ENCODE measurements at places on chromosomes 11 and 22. TPM values are rescaled to one million over a fixed set of nuclear protein-coding genes. Genes with fewer than 3 reads are reported as not detected.

GRCh38 chr11:95070471-95070870 lies 3.8 kb downstream of the SRSF8 start:
- no peak for DNase-seq

- DNase-seq = no peak
Measured at GRCh38 chr11:32820497-32820896, 9.2 kb upstream of the PRRG4 start.

GRCh38 chr11:125228445-125228844 lies 63.9 kb downstream of the PKNOX2 start:
- no peak for DNase-seq

- no peak for DNase-seq
Measured at GRCh38 chr11:10519630-10520029, 21.4 kb downstream of the RNF141 start.

GRCh38 chr11:19398772-19399527 lies 158.2 kb upstream of the E2F8 start:
- peak; percentile 40 for DNase-seq

DNA sequence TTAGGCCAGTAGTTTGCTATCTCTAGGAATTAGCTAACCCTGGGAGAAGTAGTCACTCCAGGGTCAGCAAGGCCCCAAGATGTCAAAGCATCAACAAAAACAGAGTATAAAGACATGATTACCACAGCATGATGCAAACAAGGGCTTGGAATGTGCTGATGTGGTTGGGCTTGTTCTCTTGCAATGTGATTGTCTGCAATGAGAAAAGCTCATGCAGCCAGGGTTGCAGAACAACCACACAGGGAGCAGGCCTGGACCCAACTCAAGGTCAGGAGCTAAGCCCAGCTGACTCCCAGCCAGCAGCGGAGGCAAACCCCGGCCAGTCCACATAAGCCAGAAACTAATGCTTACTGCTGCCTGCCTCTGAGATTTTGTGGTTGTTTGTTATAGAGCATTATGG lies 132.4 kb upstream of the ZC3H12C start:
- DNase-seq = peak; percentile 85

GRCh38 chr11:13000721-13001120 lies 8.4 kb upstream of the RASSF10 start:
- DNase-seq = no peak

- no peak for DNase-seq
Measured at GRCh38 chr11:24496386-24496735, 492 bp upstream of the LUZP2 start.

DNA sequence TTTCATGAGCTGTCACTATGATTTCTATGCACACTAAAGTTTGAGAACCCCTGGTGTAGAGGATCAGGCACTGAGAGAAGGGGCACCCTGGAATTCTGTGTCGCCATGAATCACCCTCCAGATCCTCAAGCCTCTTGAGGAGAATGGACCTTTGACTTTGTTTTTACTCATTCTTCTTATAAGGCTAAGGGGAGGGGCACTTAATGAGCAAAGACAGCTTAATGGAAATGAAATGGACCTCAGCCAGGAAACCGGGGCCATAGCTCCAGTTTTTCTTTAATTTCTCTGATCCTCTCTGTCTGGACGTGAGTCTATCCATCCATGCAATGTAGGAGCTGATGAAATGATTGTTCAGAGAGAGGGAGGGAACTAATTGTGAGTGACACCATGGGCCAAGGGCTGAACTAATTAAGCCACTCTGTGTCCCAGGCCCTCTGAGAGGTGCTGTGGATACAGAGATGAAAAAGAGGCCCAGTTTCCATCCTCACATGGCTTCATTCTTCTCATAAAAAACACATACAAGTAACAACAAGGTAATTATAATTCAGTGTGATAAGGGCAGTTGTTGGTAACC lies 32.8 kb downstream of the OR2AT4 start:
- DNase-seq = no peak

DNA sequence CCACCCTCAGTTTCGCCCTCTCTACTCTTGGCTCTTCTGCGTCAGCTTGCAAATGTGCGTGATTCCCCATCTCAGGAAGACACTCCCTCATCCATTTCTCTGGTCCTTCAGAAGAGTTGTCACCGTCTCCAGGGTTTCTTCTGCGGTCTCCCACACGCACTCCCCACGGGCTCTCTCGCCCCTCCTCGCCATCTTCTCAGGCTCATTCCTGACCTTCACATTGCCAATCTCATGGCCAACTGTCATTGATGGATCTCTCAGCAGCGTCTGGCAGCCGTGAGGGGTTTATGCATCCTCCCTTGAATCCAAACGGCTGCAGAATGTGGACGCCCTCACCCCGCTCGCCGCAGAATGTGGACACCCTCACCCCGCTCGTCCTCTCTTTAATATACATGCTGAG lies 10.5 kb downstream of the SYNGR1 start:
- no peak for DNase-seq

DNA sequence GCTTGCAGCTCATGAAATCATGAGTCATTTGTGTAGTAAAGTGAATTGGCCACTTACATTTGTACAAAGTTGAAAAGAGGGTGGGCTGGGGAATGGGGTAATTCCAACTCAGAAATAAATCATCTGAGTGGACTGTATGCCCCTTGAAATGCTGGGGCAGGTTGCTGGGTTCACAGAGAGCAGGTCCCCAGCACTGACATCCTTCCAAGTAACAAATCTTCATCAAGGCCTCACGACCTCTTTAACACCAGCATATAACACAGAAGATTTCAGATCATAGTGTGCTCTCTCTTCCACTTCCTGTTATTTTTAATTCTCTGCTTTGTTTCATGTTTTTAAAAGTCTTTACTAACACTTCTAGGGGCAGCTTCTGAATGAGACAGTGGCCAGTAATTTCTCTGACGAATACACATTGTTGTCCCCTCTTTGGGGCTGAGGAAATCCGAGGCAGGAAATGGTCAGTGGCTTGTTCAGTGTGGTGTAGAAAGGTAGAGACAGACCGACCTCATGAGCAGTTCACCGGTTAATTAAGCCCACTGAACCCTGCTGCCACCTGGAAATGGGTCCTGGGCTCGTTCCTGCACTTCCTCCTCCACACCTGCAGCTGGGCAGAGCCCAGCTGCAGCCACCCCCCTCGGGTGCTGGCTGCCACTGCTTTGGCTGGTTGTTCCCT lies 127.7 kb downstream of the MAML2 start:
- DNase-seq = no peak

DNA sequence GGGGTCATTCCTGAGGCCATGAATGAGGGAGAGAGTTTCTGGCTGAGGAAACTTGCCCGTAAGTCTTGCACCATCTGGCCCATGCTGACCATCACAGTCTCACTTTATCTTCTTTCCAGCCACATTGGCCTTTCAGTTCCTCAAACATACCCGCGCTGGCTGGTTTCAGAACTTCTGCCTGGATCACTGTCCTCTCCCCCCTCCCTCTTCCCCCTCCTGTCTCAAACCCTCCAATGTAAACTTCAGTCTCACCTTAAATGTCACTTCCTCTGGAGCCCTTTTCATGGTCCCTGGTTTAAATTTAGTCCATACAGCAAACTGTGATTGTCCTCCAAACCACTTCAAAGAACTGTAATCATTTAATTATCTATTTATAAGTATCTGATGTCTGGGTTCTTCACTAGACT lies 3.7 kb upstream of the TMEM109 start:
- DNase-seq = no peak

GRCh38 chr11:60825790-60826189 lies 16.1 kb upstream of the CCDC86 start:
- DNase-seq = no peak

OR5D14 gene
- not detected for polyA plus RNA-seq

Measured in ovary (tissue), 10 donors.